A549 treated with CpdA at 1 μM for 4 hours (cell line): ENCODE measurements at places on chromosomes 16 and 17. TPM values are rescaled to one million over a fixed set of nuclear protein-coding genes. Genes with fewer than 3 reads are reported as not detected.

CCL8 gene
- not detected in 5 replicates for total RNA-seq

TBCD gene
- total RNA-seq: 59.5 to 82.0 TPM (median 75.3 TPM) in 5 replicates

SLC47A1 gene
- total RNA-seq: 22.8 to 25.1 TPM (median 23.9 TPM) in 5 replicates

TMED6 gene
- total RNA-seq: 0.06 TPM in 1 of 5 replicates, not detected in the others

FAM20A gene
- not detected in 5 replicates for total RNA-seq

SIAH1 gene
- total RNA-seq: 14.1 to 16.0 TPM (median 14.7 TPM) in 5 replicates

CEP295NL gene
- total RNA-seq: 0.38 to 0.56 TPM (median 0.48 TPM) in 5 replicates

CCT6B gene
- total RNA-seq: 0.85 to 1.6 TPM (median 1.2 TPM) in 5 replicates
